ENCODE measurements at places on chromosomes 12 and 14. TPM values are rescaled to one million over a fixed set of nuclear protein-coding genes. Genes with fewer than 3 reads are reported as not detected.

The RND1 gene
- not detected for total RNA-seq

The OTOGL gene
- 0.28 TPM for total RNA-seq

The CYP46A1 gene
- total RNA-seq, result under 0.01 TPM

The GALNT4 gene
- total RNA-seq, result 9.0 TPM

The OR4N2 gene
- total RNA-seq, result not detected

The BMP4 gene
- total RNA-seq, result 2.8 TPM

GRCh38 chr12:57210926-57211692 lies 5.5 kb upstream of the NXPH4 start:
- no peak overlapping the region for H3K27ac ChIP-seq
- DNase-seq, result no peak
- peaks cover 73% of the 10 kb centered on the region for H3K36me3 ChIP-seq

GRCh38 chr12:131223791-131224225 lies 270.1 kb downstream of the ADGRD1 start:
- no peaks in the 10 kb centered on the region for H3K4me1 ChIP-seq
- DNase-seq, result no peak
- no peak overlapping the region for H3K4me3 ChIP-seq
- no peaks in the 10 kb centered on the region for H3K36me3 ChIP-seq
- no peaks in the 10 kb centered on the region for H3K27me3 ChIP-seq

DNA sequence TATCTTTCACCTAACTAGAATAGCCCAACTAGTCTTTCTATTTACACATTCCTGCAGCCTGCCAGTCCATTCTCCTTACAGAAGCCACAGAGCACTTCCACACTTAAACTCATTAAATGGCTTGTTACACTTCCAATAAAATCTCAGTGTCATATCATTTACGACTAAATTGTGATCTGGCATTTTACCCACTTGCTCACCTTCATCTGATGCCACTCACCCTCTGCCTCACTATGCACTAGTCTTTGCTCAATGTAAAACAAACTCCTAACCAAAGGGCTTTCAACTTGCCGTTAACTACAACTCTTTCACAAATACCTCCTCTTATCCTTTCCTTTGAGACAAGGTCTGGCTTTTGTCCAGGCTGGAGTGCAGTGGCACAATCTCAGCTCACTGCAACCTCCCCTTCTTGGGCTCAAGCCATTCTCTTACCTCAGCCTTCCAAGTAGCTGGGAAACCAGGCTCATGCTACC lies 24.1 kb downstream of the YAF2 start:
- H3K4me3 ChIP-seq, result no peak overlapping the region
- peaks cover 3% of the 10 kb centered on the region for H3K4me1 ChIP-seq
- DNase-seq, result peak; percentile 55
- 0 out of 2 replicates have a peak, but pooled peaks cover 4% of the 10 kb centered on the region for H3K36me3 ChIP-seq

- peak overlapping the region; percentile 12 for H3K27ac ChIP-seq
- H3K27me3 ChIP-seq, result no peaks in the 10 kb centered on the region
- DNase-seq, result peak; percentile 100
- H3K36me3 ChIP-seq, result peaks cover 4% of the 10 kb centered on the region
- H3K4me1 ChIP-seq, result no peaks in the 10 kb centered on the region
These were observed 50.9 kb upstream of the CCT2 start for GRCh38 chr12:69534389-69534822.

DNA sequence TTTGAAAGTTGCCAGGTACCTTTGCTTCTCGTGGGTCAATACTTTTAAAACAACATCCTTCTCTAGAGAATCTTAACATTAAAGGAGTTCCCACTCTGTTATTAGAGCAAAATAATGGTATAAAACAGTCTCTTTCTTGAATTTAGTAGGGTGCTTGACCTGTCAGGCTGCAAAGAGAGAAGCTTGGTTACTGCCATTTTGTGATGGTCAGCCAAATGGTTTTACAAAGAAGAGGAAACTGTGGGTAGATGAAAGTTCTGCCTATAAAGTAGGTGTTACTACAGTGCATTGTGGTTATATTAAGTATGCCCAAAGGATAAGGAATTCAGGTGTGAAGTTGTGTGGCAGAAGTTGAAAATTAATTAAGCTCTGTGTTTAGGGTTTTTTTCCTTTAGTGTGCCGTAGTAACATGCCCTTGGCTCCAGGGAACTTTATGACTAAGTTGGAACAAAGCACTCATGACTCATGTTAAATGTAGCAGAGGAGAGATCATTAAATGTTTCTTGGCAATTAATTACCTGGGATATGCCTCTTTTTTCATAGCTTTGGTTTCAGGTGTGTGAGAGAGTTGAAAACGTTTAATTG lies 354.0 kb upstream of the KITLG start:
- H3K27me3 ChIP-seq, result no peaks in the 10 kb centered on the region
- no peak overlapping the region for H3K4me3 ChIP-seq
- H3K4me1 ChIP-seq, result no peaks in the 10 kb centered on the region

- H3K4me1 ChIP-seq, result no peaks in the 10 kb centered on the region
- no peak overlapping the region for H3K4me3 ChIP-seq
- DNase-seq, result no peak
- no peaks in the 10 kb centered on the region for H3K36me3 ChIP-seq
- no peak overlapping the region for H3K27ac ChIP-seq
These were observed 71.9 kb downstream of the NRXN3 start for GRCh38 chr14:78242086-78242485.

- no peaks in the 10 kb centered on the region for H3K4me1 ChIP-seq
- DNase-seq, result no peak
- no peak overlapping the region for H3K4me3 ChIP-seq
- H3K36me3 ChIP-seq, result peaks cover 10% of the 10 kb centered on the region
- no peaks in the 10 kb centered on the region for H3K27me3 ChIP-seq
These were observed 18.4 kb downstream of the POU6F1 start for GRCh38 chr12:51199366-51199945.

GRCh38 chr12:66916189-66916588 lies 237.3 kb upstream of the GRIP1 start:
- H3K27ac ChIP-seq, result no peak overlapping the region
- H3K4me3 ChIP-seq, result no peak overlapping the region
- no peaks in the 10 kb centered on the region for H3K36me3 ChIP-seq

GRCh38 chr12:51334764-51335163 lies 10.8 kb upstream of the BIN2 start:
- H3K27ac ChIP-seq, result no peak overlapping the region
- peak; percentile 29 for DNase-seq
- H3K27me3 ChIP-seq, result no peaks in the 10 kb centered on the region
- no peaks in the 10 kb centered on the region for H3K36me3 ChIP-seq

DNA sequence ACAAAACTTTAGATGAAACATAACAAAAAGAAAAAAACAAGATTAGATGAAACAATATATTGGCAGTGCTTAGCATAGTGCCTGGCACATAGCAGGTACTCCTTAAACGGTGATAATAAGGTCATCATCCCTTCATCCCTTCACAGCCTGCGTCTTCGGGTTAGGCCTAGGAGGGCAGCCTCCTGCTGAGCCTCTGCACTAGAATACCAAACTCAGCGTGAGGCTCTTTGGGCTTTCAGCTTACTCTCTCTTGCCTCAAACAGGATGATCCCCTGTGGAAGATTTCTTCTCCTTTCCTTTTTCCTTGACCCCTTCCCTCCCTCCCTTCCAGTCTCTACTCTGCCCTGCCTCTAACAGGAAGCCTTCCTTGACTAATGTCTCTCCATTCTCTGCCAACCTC lies 14.4 kb upstream of the FIGNL2 start:
- no peaks in the 10 kb centered on the region for H3K36me3 ChIP-seq
- no peak for DNase-seq
- no peaks in the 10 kb centered on the region for H3K4me1 ChIP-seq
- no peak overlapping the region for H3K4me3 ChIP-seq
- peaks cover 38% of the 10 kb centered on the region for H3K27me3 ChIP-seq

DNA sequence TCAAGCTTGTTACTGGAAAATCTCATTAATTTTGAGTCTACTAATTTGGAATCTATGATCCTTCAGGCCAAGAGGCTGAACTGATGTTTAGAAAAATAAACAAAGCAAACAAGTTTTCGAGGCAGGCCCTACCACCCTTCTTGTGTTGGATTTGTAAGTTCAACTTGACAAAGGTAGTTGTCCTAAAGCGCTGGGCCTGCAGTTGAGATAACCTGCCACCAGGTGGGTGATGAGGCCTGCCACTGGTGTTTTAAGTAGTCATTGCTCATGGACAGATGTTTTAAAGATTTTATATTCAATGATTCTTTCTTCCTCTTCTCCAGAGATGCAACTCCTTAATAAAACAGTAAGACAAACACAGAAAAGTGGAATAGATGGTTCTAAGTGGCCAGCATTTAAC lies 19.4 kb downstream of the ACVRL1 start:
- H3K27ac ChIP-seq, result no peak overlapping the region
- no peak overlapping the region for H3K4me3 ChIP-seq
- H3K27me3 ChIP-seq, result no peaks in the 10 kb centered on the region
- DNase-seq, result peak; percentile 42

GRCh38 chr12:109744026-109744425 lies 30.4 kb downstream of the FAM222A start:
- H3K4me3 ChIP-seq, result no peak overlapping the region
- no peaks in the 10 kb centered on the region for H3K36me3 ChIP-seq
- H3K4me1 ChIP-seq, result peaks cover 5% of the 10 kb centered on the region
- no peak overlapping the region for H3K27ac ChIP-seq
- no peak for DNase-seq

Measured in IMR-90 (cell line).